ENCODE measurements at places on chromosomes 11 and 22.

DNA sequence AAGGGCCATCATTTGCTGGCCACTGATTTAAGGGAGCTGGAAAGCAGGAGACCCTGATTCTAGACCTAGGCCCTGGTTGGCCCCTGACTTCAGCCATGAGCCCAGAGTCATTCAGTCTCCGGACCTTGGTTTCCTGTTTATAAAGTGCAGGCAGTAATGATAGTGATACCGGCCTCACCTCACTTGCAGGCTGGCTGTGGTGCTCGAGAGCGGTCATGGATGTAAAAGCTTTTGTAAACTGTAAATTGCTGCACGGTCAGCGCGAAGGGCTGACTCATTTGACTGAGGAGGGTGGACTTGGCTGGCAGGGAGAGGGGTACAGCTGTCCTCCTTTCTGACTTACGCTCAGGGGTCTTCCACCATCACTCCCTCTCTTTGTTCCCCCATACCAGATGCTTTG is 37.4 kb downstream of the FBLN1 start:
- no peak for DNase-seq

DNA sequence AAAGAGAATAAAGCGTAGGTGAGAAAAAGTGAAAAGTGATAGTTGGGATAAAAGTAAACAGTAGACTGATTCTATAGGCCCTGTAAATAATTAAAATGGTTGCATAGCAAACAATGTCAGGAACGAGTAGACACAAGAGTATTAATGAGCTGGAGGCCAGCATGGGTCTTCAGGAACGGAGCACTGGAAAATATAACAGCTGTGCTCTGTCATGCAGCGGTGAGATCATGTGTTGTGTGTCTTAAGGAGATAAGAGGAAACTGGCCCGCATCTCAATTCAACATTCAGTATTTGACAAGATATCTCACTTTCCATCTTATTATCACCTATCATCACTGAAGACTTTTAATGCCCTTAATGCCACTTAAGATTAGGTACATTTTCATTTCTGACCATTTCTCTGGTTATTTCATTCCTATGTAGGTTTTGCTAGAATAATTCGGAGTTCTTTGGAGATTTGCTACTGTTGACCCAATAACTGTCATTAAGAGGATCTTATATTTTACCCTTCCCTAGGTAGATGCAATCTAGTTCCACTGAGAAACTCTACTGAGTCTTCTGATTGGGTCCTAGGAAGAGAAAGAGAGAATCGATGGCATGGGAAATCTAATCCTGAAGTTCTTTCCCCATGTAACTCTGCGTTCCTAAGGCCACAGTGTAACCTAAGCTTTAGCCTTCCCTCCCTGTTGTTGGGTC is 35.5 kb upstream of the VWA5A start:
- DNase-seq, result no peak

- no peak for DNase-seq
These were observed 1068.9 kb downstream of the OPCML start for GRCh38 chr11:132463295-132464002.

GRCh38 chr11:92225125-92225567 is 528 bp downstream of the FAT3 start:
- DNase-seq, result peak; percentile 54

GRCh38 chr11:101907815-101908214 is 7.0 kb upstream of the CEP126 start:
- no peak for DNase-seq

DNA sequence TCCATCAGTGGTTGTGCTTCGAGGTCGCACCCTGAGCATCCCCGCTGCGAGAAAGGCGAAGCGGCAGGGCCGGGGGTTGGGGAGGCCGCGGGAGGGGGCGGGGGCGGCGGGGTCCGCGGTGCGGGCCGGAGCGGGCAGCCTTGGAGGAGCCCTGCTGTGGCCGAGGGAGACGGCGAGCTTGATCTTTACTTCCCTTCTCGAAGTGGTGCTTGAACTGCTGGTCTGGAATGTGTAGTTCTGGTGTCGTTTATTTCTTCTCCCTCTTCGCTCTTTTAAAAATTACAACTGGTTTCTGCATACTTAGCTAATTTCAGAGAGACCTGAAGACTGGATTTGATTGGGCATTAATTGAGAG is 1.1 kb downstream of the APLP2 start:
- DNase-seq, result peak; percentile 55

GRCh38 chr22:37701141-37701786 is 4.4 kb downstream of the TRIOBP start:
- no peak for DNase-seq

DNA sequence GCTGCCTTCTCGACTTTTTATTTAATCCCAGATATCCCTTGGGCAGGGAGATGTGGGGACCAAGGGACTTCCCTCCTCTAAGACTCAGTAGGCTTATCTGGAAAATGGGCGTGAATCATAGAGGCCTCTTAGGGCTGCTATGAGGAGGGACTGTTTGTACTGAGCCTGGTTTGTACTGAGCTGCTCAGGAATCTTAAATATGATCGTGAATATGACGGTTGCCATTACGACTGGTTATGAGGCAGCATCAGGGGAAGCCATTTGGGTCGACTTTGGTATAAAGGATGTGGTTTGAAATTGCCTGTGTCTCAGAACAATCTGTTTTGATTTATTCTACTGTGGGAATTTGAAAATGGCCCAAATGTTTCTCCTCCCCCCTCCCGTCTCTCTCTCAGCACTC is 20.6 kb downstream of the TSPAN18 start:
- DNase-seq, result no peak

- DNase-seq, result peak; percentile 7
These were observed 152.3 kb upstream of the RAG2 start for GRCh38 chr11:36750349-36750748.

GRCh38 chr11:19060629-19061028 is at the start of gene MRGPRX2:
Gene MRGPRX2, minus strand, starts transcription at chr11:19060717. Its CDS starts 4,315 bp downstream, at chr11:19056402.
- DNase-seq, result no peak

DNA sequence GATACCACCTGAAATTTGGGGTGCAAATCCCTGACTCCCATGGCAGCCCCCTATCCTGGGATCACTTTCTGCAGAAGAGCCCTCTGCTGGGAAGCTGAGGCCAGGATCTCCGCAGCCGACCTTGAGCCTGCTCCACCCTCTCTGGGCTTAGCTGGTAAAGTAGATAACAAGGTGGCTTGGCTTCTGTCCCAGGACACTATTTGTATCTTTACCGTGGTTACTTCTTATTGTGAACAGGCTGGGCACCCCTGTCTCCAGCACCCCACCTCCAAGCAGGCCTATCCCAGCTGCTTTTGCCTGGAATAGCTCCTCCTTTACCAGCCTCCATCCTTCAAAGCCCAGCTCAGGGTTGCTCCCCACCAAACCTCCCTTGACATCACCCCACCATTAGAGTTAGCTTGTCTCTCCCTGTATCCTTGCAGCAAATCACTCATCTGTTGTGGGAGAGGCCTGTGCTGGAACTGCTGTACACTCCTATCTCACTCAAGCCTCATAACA is 35.2 kb upstream of the P2RY2 start:
- DNase-seq, result no peak

DNA sequence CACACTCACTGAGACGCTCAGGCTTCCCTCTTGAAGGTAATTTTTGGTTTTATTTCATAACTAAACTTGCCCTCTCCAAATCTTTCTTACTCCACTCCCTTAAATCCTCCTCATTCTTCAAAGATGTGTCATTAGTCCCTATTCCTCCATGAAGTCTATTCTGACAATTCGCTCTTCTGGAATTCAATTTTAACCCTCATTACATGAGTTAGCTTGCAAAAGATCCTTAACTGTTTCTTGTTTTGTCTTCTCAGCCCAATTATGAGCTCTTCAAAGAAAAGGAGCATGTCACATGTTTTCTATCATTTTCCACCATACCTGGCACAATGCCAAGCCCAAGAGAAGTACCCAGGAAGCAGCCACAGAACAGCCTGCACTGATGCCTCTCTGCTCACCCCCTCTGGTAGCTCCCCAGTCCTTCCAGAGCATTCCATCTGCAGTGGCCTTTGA is 13.0 kb downstream of the GALNT18 start:
- no peak for DNase-seq

GRCh38 chr11:47918882-47919495 is 61.4 kb upstream of the PTPRJ start:
- peak; percentile 58 for DNase-seq

- DNase-seq, result no peak
These were observed 21.6 kb downstream of the MGAT3 start for GRCh38 chr22:39478441-39478850.

DNA sequence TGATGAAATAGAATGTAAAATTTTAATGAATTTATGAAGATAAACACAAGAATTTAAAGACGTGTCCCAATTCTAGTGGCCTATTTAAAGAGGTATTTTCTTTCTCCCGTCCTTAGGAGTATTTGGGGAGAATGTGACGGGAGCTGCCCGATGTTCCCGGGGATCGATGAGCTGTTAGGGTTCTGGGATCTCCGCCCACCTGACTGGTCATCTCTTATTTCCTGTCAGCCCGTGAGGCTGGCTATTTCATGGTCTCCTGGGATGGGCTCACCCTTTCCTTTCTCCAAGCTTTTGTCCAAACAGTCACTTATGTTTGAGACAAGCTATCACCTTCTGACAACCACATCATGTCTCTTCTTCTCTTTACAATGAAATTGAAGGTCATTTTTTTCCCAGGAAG is 16.9 kb upstream of the CLMP start:
- DNase-seq, result no peak

- DNase-seq, result no peak
These were observed 664.3 kb downstream of the BRD1 start for GRCh38 chr22:49163258-49163959.

DNA sequence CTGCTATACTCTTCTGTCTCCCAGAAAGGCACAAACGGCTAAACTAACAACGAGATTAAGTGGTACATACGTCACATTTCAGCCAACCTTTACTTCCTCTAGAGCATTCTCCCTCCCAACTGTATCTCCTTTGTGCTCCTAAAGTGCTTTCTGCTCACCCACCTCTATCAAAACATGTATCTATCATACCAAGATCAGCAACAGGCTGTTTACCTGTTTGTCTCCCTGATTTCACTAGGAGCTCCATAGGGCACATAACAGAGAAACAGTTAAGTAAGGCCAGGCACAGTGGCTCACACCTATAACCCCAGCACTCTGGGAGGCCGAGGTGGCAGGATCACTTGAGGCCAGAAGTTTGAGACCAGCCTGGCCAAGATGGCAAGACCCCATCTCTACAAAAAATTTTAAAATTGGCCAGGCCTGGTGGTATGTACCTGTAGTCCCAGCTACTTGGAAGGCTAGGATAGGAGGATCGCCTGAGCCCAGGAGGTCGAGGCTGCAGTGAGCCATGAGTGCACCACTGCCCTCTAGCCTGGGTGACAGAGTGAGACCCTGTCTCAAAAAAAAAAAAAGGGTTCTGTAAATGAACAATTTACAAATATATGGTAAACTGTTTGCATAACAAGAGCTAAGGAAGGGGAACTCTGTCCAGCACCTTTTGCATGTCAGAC is 2.8 kb downstream of the NDUFC2 start:
- no peak for DNase-seq

- no peak for DNase-seq
These were observed 9.2 kb downstream of the LRRC32 start for GRCh38 chr11:76661306-76661751.

- no peak for DNase-seq
These were observed 58.2 kb downstream of the RBX1 start for GRCh38 chr22:41009222-41009948.

DNA sequence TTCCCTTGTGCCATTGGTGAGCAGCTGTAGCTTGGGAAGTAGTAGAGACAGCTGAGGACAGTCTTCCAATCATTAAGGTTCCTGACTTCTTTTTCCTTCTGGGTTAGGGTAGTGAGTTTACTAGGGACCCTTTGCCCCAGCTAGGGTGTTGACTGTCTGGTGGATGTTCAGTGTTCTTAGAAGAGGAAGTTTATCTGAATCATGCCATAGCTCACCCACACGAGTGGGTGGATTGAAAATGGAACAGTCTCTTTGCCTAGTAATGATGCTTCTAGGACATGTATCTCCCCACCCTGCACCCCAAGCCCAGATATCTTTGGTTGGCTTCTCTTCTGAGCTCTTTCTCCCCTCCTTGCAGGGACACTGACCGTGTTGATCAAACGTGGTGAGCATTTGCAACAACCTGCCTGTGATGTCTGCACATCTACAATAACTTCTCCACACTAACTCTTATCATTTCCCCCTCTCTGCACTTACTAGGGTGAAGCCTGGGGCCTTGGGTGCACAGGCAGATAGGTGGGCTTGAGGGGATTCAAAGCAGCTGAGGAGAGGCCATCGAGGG is 57.1 kb upstream of the HORMAD2 start:
- DNase-seq, result no peak

DNA sequence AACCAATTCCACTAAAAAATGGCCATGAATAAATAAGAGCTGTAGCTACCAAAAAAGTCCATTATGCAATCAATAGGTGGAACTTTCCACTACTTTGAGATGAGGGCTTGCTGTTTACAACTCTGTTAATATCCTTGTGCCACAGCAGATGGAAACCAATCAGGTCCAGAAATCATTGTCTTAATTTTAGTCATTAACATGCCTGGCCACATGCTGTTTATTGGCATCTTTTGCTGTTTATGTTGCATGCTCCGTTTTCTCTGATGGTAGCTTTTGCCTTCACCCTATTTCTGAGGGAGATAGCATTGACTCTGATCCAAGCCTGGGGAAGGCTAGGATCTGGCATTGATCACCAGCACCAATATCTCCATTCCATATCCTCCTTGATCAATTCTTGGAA is 192.9 kb upstream of the SEZ6L start:
- no peak for DNase-seq

GRCh38 chr11:75073459-75074190 is 23.1 kb downstream of the OR2AT4 start:
- peak; percentile 23 for DNase-seq

DNA sequence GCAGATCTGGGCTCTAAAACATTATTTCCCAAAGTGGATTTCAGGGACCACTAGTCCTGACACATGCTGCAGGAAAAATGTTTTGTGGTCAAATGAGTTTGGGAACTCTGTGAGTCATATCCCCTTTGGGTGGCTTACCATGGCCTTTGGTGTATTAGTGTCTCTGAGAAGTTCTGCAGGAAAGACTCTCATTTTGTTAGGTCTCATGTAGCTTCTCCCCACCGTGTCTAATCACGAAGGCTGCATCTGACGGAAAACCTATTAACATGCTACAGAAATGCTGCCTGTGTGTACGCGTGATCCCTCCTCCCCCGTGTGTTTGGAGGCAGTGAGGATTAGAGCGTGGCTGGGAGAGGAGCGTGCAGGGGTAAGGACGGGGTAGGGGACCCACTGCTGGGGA is 191.7 kb downstream of the ST3GAL4 start:
- DNase-seq, result no peak

DNA sequence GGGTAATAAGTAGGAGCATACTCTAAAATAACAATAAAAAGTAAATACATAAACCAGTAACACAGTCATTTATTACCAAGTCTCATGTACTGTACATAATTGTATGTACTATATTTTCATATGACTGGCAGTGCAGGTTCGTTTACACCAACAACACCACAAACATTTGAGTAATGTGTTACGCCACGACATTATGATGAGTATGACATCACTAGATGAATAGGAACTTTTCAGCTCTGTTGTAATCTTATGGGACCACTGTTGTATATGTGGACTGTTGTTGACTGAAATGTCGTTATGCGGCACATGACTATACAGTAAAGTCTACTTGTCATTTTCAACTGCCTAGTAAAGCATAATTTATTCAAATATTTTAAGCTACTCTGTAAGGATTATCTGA is 18.6 kb downstream of the KIF18A start:
- no peak for DNase-seq

GRCh38 chr11:95104856-95105255 is 15.2 kb downstream of the ENDOD1 start:
- DNase-seq, result no peak
